ENCODE measurements at places on chromosomes 7 and 10.
A peak's percentile ranks its signal among the peaks of the same experiment; 100 is the strongest.

GRCh38 chr10:14838582-14839304, 637 bp downstream of the HSPA14 start:
- DNase-seq: peak; percentile 16

DNA sequence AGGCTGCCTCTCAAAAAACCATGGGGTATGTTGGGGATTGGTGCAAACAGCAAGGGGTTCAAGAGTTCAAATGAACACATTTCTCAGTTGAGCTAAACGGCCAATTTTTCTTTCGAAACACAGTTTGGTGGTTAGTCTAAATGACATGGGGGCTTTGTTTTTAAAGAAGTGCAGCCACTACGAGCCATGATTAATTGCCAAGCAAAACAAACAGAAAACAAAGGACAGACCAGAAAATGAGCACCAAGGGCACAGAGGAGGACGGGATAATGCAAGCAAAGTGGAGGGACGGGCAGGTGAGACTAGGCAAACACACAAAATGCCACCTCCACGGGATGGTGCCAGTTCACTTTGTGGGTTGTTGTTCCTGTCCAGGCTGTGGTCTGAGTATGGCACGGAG, 64.5 kb upstream of the PDLIM1 start:
- DNase-seq: no peak

- no peak for DNase-seq
Observed at GRCh38 chr7:21939136-21939857, 6.4 kb downstream of the CDCA7L start.

DNA sequence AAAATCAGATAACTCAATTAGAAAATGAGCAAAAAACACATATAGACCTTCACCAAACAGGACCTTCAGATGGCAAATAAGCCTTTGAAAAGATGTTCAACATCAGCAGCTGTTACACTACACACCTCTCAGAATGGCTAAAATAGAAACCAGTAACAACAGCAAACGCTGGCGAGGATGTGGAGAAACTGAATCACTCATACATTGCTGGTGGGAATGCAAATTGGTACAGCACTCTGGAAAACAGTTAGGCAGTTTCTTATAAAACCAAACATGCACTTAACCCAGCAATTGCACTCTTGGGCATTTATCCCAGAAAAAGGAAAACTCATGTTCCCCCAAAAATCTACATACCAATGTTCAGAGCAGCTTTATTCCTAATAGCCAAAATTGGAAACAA, 37.7 kb upstream of the SMARCD3 start:
- DNase-seq: no peak

GRCh38 chr10:71447676-71448075, 51.0 kb downstream of the CDH23 start:
- no peak for DNase-seq

GRCh38 chr7:36563706-36564327, 160.5 kb downstream of the AOAH start:
- DNase-seq: no peak

GRCh38 chr10:26621243-26621888, 76.1 kb upstream of the PDSS1 start:
- no peak for DNase-seq

- DNase-seq: no peak
Observed at GRCh38 chr7:150733482-150734095, 3.6 kb upstream of the GIMAP5 start.

All from A549 (cell line).